ENCODE measurements at places on chromosomes 11 and 22.

DNA sequence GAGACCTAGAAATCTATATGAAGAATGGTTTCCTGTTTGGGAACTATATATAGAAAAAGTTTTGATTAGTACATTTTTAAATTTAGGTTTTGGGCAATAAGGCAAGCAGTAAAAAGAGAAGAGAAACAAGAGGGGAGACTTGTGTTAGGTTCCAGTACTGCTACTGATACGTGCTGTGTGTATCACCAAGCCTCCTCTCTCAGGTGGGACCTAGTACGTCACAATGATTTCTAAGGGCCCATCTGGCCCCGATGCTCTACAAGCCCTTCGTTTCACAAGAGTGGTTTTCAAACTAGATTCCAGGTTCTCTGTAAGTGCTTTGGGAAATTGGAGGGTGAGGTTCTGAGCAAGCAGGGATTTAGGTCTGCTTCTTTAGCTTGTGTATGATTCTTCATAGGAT, 39.2 kb downstream of the USP35 start:
- DNase-seq: no peak

DNA sequence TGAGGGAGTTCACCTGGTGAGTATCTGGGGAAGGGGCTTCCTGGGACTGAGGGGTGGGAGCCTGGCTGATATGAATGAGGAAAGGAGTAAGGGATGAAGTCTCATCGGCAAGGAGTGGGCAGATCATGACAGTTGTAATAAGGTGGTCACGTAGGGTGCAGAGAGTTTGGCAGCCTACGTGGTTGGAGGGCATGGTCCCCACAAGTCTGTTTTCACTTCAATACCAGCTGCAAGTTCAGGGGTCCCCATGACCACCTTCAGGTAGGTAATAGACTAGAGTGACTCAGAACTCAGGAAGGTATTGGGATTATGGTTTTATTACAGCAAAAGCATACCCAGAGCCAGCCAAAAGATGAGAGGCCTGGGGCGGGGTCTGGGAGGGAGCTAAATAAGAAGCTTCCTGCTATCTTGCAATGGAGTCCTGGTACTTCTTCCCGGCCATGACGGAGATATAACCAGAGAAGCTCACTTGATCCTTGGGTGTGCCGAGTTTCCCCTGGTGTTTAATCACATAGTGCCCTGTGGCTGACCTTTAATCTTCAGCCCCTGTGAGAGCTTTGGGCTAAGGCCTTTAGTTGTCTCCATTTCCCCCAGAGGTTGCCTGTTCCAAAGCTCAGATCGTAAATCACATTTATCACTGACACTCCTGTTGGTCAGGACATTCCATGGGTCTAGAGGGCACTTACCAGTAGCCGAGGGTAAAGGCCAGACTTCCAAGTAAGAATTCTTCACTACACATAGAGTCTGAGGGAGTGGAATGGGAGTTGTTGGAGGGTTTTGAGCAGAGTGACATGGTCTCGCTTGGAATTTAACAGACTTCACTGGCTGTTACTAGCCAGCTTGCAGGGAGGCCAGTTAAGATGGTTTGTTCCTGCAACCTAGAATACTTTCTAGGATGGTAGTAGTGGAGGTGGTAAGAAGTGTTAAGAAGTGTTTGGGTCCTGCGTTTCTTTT, 9.1 kb downstream of the SLC3A2 start:
- no peak for DNase-seq

DNA sequence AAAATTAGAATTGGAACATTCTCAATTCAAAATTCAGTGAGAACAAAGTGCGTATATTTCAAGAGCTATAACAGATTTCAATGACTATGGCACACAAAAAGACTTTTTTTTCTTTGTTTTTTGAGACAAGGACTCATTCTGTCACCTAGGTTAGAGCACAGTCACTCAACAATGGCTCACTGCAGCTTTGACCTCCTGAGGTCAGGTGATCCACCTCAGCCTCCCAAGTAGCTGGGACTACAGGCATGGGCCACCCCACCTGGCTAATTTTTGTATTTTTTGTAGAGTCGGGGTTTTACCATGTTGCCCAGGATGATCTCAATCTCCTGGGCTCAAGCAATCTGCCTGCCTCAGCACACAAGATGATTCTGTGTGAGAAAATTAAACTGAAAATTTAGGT, 51.5 kb downstream of the PIK3C2A start:
- no peak for DNase-seq

GRCh38 chr22:26367402-26368245, 61.4 kb upstream of the ASPHD2 start:
- DNase-seq: peak; percentile 54

DNA sequence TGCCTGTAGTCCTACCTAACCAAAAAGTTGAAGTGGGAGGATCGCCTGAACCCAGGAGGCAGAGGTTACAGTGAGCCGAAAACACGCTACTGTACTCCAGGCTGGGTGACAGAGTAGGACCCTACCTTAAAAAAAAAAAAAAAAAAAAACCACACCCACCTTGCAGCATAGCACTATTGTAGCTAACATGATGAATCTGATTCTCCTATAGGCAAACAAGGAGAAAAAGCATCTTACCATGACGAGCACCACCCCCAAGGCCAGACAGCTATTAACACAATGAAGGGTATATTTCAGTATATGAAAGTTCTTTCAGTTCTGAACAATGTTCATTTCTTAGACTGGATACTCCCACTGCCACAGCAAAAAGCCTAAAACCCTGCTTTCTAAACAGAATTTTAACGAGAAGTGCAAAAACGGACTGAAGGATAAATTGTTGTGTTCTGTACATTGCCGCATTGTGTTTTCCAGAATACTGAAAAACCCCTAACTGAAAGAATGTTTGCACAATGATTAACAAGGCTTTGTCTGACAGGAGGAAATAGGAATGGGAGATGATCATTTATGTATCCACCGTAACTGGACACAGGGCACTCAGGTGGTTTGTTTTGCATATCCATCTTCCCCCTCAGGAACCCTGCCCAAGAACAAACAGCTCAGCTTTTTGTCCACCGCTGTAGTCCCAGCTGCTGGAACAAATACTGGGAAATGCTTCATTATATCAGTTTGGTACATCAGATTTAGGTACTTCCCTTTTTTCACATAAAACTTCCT, 8.9 kb downstream of the PISD start:
- no peak for DNase-seq

DNA sequence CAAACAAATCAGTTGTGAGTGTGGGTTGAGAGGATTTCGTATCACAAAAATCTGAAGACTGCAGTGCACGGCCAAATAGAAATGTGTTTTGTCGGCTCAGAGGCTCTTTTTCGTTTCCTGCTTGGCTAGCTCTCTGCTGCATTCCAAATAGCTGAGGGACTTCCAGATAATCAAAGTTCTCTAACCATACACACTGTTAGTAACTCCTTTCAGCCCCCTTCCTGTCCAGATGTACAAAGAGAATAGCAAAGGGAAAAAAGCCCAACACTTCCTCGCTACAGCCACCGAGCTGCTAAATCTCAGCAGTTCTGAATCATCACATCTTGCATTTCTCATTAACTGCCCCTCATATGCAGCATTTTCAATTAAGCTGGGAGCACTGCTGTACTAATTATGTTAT, 203.1 kb downstream of the TENM4 start:
- DNase-seq: peak; percentile 84

DNA sequence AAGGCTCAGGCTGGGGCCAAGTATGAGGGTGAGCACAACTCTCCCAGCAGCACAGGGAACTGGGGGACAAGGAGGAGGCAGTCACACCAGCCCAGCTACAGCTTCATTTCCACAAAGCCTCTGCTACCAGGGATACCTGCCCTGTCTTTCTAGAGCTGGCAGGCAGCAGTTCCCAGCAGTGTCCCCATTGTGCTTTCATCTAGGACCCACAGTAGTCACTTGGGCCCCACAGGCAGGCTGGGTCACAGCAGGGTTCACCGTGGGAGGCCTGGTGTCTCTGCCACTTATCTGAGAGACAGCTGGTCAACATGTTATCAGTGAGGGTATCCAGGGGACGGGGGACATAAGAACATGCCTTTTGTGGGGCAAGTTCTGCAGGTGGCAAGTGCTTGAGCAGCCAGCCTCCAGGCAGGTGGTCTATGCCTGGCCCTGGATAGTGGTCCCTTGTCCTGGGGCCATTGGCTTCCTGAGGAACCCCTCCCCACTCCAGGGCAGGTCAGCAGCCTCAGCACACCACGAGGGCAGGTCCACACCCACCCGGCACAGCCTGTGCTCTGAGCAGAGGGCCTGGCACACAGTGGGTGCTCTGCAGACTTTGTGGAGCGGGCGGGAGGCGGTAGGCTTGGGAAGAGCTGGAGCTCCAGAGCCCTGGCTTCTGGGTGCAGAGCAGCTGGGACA, 29.9 kb downstream of the GNAZ start:
- DNase-seq: no peak

GRCh38 chr11:103897160-103897936, 139.1 kb upstream of the DDI1 start:
- DNase-seq: peak; percentile 39

Data from fibroblast of skin of back (primary cell).